ENCODE measurements at places on chromosomes 12 and 14.

- no peak for DNase-seq
Measured at GRCh38 chr12:108482717-108483212, 32.3 kb upstream of the FICD start.

DNA sequence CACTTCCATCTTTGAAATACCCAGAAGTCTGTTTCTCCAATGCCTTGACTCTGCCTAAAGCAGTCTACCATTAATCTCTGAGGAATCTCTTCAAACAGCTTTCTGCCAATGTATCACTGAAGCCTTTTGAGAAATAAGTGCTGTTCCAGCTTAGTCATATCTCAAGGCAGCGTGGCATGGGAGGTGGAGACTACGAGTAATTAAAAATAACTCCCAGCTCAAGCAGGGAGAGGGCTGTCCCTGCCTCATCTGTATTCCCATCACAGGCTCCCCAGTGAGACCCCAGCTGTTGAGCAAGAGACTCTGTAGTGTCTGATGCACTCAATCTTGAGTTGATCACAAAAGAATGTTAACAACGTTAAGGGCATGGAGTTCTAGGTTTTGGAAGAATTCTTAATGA, 700.6 kb downstream of the DIO2 start:
- DNase-seq: no peak

GRCh38 chr12:3168223-3169221, 91.3 kb downstream of the TSPAN9 start:
- no peak for DNase-seq

GRCh38 chr12:39395866-39396265, 47.1 kb downstream of the KIF21A start:
- DNase-seq: no peak

DNA sequence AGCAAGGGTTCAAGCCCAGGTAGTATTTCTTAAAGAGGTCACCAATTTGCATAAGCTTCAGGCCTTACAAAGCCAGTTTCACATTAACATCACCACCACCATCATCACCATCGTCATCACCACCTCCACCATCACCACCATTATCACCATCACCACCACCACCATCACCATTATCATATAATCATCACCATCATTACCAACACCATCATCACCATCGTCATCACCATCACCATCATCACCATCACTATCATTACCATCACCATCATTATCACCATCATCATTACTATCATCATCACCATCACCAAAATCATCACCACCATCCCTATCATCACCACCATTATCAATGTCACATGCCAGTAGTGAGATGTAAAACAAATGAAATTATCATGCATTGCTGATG, 50.4 kb upstream of the RIMBP2 start:
- DNase-seq: no peak

- peak; percentile 21 for DNase-seq
Measured at GRCh38 chr12:112664569-112664968, 127.0 kb upstream of the RPH3A start.

- no peak for DNase-seq
Measured at GRCh38 chr12:77315407-77315806, 250.0 kb upstream of the E2F7 start.

DNA sequence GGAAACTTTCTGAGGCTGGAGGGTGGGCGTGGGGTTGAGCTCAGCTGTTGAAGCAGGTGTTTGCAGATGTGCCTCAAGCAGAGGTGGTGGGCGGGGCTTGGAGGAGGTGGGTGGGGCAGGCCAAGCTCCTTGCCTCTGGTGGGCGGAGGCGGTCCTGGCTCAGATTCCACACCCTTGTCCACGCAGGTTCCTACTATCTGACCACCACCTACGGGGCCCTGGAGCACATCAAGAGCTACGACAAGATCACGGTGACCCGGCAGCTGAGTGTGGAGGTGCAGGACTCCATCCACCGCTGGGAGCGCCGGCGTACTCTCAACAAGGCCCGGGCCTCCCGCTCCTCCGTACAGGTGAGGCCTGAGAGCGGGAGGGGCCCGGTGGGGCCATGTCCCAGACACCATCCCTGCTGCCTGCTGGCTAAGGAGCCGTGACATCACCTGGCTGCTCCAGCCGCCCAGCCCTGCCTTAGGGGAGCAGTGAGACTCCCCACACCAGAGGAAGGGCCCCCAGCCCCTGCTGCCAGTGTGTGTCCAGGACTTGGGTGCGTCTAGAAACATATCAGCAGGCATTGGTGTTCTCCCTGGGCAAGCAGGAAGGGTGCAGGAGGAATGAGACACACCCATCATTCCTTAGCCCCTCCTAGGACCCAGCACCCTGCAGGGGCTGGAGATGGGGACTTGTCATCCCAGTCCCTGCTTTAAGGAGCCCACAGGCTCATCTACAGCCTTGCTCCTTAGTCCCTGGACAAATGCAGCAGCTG, 63.4 kb downstream of the LGMN start:
- no peak for DNase-seq

- no peak for DNase-seq
Measured at GRCh38 chr14:62117751-62118105, 355.5 kb downstream of the SNAPC1 start.

DNA sequence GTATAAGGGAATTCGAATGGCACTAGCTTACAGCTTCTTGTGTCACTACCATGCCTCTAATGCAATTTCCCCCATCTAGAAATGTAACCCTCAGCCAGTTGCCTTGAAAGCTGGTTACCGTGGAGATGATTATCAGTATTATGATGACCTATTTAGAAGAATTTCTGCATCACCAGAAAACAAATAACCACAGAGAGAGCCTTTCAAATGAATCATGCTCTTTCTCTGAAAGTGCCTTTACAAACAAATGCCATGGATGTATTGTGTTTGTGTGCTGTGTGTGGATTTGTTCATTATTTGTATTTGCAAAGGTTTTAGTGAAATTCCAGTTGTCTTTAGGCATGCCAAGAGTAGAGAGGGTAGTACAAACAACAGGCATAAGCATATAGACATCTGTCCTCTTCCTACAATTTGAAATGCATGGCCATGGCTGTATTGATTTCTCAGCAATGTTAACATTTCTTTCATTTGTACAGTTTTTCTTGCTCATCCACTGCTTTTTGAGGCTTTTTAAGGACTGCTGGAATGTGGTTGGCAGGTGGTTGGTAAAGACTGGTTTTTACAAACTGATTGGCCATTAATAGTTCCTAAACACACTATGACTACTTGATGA, 266.5 kb downstream of the PAWR start:
- DNase-seq: no peak

DNA sequence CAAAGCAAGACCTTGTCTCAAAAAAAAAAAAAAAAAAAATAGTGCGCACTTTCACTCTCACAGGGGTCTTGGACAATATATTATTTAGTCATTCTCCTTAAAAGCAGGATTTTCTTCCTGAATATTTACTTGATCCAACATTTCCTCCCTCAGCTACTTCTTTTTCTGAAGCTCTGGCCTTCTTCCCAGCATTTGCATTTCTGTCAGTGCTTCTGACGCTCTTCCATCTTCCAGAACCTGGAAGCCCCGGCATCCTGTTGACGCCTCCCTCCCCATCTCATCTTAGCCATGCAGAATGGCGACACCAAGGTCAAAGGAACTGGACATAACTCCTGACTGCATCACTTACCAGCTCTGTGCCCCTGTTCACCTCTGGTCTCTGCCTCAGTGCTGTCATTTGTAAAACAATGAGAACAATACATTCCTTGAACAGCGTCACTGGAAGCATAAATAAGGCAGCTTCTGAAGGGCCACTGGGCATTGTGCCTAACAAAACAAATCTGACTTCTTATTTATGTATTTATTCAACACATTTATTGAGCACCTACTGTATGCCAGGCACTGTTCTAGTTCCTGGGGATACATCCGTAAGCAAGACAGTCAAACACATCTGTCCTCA, 90.9 kb upstream of the MDM1 start:
- no peak for DNase-seq

DNA sequence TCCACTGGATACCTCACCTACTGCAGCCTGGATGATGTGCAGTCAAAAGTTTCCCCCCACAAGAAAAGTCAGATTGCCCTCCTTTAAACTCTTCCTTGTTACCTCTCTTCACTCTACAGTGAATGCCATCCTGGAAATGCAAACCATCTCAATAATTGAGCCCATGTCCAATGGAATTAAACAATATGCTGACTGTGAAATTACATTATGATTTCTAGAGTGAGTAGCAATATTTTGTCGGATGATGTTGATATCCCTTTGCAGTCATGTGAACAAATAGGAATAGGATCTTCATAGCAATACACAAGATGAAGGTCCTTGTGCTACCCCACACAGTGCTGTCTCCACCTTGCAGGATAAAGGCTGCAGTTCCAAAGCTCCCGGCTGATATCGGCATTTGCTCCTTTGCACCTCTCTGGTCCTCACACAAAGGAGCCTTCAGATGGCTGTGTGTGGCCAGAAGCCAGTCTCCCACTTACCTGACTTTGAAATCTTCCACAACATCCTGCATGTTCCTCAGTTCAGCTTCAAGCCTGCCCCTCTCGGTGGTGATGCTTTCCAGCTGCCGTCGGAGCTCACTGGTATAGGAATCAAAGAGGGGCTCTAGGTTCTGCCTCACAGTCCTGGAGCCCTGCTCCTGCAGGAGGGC, 1.5 kb downstream of the KRT75 start:
- no peak for DNase-seq

DNA sequence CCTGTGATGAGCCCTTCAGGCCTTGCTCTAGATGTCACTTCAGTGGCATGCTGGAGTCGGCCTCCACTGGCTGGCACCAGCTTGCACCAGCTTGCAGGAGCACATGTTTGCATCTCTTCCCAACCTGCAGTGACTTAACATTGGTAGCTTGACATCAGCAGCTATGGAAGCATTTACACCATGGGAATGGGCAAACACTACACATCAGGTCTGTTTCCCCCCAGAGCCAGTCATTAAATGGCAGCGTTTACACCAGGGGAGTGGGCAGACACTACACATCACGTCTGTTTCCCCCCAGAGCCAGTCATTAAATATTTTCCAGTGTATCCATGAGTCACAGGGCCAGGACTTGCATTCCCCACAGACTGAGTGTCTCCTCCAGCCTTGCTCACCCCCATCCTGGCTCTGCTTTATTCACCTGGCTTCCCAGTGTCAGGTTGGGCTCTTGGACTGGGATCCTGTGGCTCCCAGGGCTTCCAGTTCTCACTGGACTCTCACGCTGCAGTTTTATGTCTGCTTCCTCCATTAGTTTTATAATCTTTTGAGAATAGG, 51.6 kb upstream of the VRK1 start:
- DNase-seq: no peak

DNA sequence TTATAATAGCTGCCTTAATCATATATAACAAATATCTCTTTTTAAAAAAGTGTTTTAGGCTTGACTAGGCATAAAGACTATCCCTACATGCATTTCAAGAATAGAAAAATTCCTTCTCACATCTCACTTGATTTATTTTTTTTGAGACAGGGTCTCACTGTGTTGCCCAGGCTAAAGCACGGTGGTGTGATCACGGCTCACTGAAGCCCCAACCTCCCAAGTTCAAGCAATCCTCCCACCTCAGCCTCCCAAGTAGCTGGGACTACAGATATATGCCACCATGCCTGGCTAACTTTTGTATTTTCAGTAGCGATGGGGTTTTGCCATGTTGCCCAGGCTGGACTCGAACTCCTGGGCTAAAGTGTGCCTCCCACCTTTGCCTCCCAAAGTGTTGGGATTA, 59.4 kb downstream of the WDHD1 start:
- DNase-seq: no peak

- no peak for DNase-seq
Measured at GRCh38 chr14:101620031-101620788, 58.9 kb downstream of the DIO3 start.

- no peak for DNase-seq
Measured at GRCh38 chr14:105376521-105377440, 21.6 kb upstream of the TEX22 start.

DNA sequence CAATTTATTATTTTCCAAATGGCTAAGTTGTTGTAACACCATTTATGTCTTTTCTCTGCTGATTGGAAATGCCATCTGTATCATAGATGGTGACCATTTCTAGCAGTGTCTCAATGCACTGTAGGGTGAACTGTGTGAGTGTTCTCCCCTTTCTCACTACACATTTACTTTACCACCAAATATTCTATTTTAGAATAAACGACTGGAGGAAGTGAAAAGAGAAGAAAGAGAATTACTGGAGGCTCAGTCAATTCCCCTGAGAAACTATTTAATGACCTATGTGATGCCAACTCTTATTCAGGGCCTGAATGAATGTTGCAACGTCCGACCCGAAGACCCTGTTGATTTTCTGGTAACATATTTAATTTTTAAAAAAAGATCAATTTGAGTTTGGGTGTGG, 15.5 kb upstream of the PAPOLA start:
- DNase-seq: no peak

DNA sequence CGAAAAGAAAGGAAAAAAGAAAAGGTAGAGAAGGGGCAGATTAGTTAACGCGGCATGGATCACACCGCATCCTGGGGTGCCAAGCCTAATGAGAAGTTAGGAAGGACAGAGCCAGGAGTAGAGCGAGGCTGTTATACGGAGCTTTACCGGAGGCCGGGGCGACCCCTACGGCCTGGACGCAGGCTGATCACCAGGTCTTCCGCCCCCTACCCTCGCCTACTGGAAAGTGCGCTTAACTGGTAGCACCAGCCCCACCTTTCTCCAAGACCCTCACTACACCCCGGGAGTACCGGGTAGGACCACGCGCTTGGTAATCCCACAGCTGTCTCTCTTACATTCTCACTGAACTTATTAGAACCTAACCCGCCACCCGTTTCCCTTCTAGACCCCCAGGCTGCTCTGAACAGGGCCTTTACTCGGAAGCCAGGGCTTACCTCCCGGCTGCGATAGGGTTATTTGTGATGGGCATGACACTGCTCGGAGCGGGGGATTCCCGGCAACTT, 33.8 kb downstream of the WBP11 start:
- DNase-seq: no peak

DNA sequence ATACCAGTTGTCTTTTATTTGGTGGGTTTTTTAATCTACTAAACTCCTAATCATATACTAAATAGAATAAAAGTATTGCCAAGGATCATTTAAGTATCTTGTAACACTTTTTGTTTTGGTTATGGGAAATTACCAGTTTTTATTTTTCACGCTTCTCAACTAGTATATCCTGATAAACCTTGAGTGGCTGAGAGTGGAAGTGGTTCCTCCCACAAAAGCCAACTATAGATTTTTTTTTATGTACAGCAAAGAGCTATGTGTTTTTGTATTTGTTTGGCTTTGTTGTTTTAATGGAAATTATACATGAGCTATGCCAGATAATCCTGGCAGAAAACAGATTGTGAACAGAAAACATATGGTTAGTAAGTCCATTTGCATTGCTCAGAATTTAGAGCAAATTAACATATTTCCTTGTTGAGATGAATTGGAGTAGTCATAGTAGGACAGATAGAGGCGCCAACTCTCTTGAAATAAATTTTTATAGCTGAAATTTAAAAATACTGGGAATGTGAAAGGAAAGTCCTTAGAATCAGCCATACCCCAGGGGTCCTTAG, 60.9 kb upstream of the PSMA6 start:
- DNase-seq: no peak

Data from small intestine (tissue), 16 donors.